Dermis blood vessel endothelial cell (primary cell): ENCODE measurements at places on chromosomes 1 and 21.

- DNase-seq = no peak
Measured at GRCh38 chr21:20353351-20353750, 644.9 kb upstream of the NCAM2 start.

DNA sequence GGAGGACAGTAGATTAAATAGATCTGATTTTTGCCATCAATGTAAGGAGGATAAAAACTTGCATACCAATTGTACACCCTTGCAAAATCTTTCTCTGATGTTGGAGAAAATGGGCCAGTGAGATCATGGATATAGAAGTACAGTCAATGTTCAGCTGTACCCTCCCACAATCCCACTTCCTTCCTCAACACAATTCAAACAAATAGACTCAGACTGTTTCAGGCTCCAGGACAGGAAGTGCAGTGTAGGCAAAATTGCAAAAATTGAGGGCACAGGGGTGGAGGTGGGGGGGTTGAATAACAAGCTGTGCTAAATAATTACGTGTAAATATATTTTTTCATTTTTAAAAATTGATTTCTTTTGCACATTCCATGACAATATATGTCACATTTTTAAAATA lies 3.9 kb upstream of the IFI44 start:
- DNase-seq = peak; percentile 60

DNA sequence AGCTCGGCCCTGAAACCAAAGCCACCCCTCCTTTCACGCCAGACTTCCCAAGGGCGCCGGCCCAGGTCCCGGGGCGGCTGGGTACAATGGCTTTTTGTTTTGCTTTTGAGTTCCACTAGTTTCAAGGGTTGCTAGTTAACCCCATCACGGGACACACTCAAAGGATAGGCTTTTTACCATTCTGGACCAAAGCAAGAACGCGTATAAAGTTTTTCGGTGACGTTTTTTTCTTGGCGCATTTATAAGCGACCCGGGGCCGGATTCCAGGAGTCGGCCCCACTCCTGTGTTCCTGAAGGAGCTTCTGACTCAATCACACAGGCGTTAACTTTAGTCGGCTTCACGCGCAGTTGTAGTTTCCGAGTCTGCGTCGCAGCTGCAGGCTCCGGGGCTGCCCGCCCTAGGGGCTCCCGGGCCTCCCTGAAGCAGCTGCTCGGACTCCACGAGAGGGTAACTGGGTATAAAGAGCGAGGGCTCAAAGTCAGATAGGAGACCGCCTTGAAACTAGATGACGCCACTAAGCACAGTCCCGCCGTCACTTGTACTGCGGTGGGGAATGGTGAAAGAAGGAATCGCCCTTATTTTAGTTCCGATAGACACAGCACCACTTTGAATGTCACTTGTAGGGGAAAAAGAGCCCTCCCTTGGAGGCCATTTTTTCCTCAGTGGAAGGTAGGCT lies 707 bp upstream of the KLHL21 start:
- DNase-seq = peak; percentile 81

DNA sequence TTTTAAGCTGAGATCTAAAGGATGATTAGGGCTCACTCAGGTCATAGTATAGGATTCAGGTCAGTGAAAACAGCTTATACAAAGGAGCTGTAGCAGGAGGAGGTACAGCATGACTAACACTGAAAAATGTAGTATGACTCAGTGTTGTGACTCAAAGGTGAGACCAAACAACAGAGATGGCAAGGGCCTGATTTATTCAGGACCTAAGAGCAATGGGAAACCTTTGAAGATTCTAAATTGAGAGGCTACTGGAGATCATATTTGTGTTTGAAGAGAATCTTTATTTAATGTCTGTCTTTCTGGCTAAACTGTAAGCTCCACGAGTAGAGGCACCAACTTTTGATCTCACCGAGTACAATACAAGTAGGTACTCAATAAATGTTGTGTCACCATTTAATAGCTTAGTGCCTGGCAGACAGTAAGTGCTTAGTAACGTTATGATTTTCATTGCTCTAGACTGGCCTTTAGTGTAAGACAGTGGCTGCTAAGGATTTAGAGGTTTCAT lies 43.5 kb downstream of the PRKAA2 start:
- DNase-seq = peak; percentile 76

GRCh38 chr1:32239790-32240139 lies 7.3 kb upstream of the FAM167B start:
- DNase-seq = no peak

GRCh38 chr21:38498057-38498833 lies at the start of gene ERG:
Gene ERG (minus strand): TSS chr21:38498477. CDS start chr21:38498380, 97 bp downstream.
- DNase-seq = peak; percentile 95

- no peak for DNase-seq
Measured at GRCh38 chr1:151361883-151362282, 10.6 kb downstream of the SELENBP1 start.

GRCh38 chr1:113975211-113975895 lies 3.9 kb upstream of the OLFML3 start:
- peak; percentile 63 for DNase-seq

GRCh38 chr1:18091660-18092446 lies 15.7 kb upstream of the IGSF21 start:
- DNase-seq = peak; percentile 9

DNA sequence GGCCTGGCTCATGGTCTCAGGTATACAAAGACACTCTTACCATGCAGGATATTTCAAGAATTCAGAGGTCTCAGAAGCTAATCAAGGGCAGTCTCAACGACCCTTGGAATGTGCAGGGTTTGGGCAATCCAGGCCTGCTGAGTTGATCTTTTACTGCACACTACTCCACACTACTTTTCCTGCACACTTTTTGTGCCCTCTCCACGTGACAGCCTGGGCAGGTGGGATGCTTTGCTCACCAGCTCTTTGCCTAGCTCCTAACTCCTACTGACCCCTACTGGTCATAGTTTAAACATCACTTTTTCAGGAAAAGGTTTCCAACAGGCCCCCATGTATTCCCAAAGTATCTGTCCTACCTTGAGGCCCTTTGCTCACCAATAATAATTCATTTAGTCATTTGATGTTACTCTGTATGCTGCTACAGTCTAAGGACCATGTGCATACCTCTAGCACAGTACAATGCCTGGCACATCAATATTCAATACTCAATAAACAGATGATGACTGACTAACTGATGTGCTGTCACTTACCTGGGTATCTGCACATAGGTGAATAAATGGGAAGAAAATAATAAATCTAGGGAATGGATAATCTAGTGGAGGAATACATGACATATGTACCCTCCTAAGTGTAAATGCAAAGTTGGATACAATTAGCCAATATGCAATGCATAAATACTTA lies 9.6 kb downstream of the DUSP23 start:
- DNase-seq = peak; percentile 69

DNA sequence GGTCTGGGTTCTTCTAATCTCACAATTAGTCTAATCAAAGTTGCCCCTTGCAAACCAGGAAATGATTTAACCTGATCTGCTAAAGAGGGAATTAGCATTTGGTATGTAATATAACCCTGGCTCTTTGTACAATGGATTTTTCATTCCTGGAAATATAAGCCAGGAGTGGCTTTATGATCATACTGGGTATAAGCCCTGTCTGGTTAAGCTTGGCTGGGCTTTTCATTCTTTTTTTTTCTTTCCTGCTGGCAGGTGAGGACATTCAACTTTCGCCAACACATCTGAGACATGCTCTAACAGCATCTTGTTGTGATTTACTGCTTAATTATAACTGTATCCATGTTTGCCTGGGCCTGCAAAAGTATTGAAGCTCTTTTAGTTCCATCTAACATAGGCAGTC lies 20.4 kb upstream of the SDE2 start:
- DNase-seq = no peak

GRCh38 chr1:37656026-37656425 lies 21.3 kb upstream of the RSPO1 start:
- DNase-seq = no peak

DNA sequence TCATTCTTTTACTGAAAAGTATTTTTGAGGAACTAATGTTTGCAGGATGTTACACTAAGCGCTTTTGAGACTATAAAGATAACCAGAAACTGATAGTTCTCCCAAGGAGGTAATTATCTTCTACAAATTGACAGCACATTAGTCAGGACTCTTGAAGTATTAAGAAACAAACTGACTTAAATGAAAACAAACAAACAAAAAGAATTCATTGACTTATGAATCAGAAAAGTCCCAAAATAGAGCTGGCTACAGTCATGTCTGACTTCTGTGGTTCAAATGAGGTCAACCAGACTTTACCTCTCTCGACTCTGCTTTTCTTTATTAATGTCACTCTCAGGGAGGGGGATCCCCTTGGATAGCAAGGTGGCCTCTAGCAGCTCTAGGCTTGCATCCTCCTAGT lies 296.8 kb downstream of the TPR start:
- no peak for DNase-seq

- DNase-seq = no peak
Measured at GRCh38 chr1:114703242-114703641, 7.9 kb upstream of the AMPD1 start.

GRCh38 chr1:102941366-102941947 lies 166.9 kb downstream of the COL11A1 start:
- no peak for DNase-seq

DNA sequence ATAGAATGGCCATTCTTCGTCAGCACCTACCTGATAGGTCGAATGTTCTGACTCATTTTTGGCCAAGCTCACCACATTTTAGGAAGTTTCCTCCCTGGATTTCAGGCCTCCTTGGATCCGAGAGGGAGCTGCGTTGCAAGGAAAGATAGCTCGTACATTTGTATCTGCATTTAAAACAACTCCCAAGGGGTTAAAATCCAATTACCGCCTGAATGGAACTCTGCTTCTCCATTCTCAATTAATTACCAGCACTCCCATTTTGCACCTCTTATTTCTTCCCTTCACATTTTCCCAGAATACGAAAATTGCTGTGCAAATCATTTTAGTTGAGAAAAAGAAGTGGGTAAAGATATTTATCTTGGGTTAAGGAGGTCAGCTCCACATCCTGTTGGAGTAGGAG lies 610.7 kb downstream of the NPHP4 start:
- no peak for DNase-seq

DNA sequence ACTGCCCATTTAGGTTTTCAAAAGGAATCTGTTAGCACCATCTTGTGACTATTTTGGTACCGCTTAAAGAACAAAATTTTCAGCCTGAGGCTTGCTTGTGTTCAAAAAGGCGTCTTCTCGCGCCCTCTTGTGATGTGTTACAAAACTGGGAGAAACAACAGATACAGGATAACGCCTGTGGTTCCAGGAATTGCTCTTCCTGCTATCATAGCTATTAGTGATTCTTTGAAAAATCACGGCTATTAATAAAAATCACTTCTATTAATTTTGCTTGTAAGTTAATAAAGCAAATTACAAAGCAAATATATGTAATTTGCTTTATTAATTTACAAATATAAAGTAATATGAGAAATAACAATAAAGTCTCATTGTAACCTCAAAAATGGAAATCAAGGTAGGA lies 82.2 kb upstream of the ABCD3 start:
- DNase-seq = peak; percentile 96

DNA sequence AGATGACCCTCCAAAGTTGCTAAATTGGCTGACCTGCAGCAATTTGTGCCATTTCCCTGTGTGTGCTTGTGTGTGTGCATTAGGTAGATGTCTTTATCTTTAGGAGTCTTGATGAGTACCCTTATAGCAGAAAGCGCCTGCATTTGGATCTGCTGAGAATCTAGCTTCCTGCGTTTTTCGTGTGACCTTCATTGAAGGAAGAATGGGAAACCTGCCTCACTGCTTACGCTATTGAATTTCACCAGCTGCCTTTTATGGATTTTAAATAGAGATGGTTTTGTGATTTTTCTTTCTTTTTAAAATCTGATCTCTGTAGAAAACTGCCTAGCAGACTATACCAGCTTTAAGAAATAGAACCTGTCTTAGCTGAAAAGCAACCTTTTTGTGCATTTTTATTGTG lies 124.5 kb downstream of the CACHD1 start:
- DNase-seq = no peak

DNA sequence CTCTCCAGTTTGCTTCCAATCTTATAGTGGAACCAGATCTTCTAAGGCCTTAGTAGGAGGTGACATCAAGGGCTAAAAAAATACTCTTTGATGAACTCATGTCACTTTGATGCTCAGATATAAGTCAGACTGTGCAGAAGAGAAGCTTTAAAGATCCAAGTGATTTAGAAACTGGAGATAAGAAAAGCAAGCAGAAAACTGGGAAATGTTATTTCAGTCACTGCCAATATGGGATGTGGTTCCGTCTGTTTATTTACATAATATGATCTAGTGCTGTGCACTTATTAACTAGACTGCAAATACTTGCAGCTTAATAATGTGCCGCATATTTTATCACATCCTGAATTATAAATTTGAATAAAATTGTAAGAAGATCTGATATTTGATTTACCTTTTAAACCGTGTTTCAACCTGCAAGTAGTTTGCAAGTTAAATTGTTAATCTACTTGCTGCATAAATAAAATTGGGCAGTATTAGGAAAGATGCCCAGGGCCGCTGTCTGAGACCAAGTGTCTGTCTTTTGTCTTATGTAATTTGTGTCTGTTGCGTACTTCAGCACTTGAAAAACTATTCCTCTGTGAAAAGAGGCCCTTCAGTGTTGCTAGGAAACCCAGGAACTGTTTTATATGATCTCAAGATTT lies 29.6 kb downstream of the CXADR start:
- DNase-seq = no peak

- DNase-seq = no peak
Measured at GRCh38 chr1:5971471-5972197, 20.6 kb downstream of the NPHP4 start.

- DNase-seq = no peak
Measured at GRCh38 chr1:42735477-42736105, 4.4 kb downstream of the CLDN19 start.

DNA sequence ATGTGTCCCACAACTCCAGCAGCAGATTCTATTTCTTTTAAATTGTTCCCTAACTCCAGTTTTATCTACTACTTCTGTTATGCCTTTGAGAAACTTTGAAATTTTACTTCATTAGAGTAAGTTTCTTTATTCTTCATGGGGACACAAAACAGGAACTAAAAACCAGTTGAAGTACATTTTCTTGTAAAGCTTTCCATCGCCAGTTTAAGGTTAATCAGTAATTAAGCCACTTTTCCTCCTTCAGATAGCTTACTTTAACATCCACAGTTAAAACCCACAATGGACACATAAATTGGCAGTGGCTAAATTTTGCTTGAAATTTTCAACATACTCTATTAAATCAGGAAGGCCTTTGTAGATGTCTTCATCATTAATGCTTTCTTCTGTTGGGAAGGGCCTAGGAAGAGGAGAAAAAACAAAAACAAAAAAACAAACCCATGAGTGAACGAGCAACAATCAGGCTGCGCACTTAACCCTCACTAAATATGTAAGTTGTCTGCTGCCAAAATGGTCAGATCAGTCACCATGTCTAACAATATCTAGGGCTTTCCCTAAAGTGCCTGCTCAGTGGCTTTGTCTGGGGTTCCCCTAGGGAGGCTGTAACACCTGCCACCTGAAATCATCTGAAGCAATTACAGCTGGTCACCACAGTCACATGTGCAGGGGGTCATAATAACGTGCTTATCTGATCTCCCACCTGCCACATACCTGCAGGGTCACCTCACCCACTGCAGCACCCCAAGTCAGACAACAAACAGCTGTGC lies 187.9 kb downstream of the VAV3 start:
- no peak for DNase-seq

DNA sequence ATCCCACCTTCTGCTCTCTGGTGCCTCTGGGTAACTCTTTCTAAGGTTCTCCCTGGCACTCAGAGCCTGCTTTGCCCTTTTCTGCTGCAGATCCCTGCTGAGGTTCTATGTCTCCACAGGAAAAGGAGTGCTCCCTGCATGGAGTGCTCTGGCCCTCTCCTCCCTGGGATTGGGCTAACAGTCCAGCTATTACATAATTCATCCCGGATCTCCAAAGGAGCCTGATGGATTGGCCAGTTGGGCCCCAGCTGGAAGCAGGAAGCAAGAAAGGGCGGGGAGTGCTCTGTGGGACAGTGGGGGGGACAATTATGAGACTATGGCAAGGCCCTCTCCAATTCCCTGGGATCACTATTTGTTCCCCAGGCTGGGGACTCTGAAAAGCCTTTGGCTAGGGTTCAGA lies 51.9 kb upstream of the GOLT1A start:
- DNase-seq = no peak
